Activated naive CD4-positive, alpha-beta T cell (primary cell): ENCODE measurements at places on chromosomes 12 and 14.

- DNase-seq = no peak
Measured at GRCh38 chr12:65911321-65911720, 87.0 kb downstream of the HMGA2 start.

DNA sequence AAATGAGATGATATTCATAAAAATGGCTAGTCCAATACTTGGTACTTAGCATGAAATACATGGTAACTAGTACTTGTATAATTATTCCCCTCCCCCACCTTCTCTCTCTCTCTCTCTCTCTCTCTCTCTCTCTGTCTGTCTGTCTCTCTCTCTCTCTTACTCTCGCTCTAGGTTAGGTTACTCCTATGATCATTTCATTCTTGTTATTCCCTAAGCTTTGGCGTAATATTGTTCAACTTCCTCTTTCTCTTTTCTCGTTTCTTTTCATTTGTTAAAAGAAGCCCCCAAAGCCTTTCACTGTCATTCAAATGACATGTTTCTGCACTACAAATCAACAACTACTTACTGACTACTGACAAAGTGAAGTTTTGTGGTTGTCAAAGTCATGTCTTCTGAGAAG, 89.8 kb downstream of the GRIP1 start:
- no peak for DNase-seq

- DNase-seq = no peak
Measured at GRCh38 chr12:5088586-5089264, 45.0 kb downstream of the KCNA5 start.

- no peak for DNase-seq
Measured at GRCh38 chr12:10623131-10623530, 9.7 kb upstream of the MAGOHB start.

DNA sequence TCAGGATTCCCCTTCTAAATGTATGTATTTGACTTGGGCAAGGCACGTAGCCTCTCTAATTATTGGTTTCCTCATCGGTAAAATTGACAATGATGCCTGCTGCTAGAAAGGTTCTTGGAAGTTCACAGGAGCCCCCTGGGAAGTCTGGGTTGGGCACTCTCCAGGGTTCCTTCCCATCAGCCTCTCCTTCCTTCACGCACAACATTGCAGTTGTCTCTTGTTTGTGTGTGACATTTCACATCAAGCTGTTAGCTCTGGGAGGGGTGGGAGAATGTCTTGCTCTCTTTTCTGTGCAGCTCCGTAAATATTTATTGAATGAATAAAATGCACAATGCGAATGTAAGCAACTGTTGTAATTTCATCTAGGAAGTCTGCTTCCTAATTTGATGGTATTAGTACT, 153.2 kb upstream of the PRICKLE1 start:
- no peak for DNase-seq

GRCh38 chr12:2682296-2683251, 112.2 kb upstream of the FKBP4 start:
- no peak for DNase-seq

GRCh38 chr12:94839347-94839746, 164.2 kb downstream of the NDUFA12 start:
- DNase-seq = no peak

GRCh38 chr12:105946493-105946901, 192.3 kb downstream of the NUAK1 start:
- DNase-seq = no peak

- DNase-seq = no peak
Measured at GRCh38 chr14:96064866-96065265, 25.7 kb downstream of the C14orf132 start.

GRCh38 chr12:109899783-109900751, at the start of gene TCHP:
Gene TCHP, plus strand, starts transcription at chr12:109900274. Its CDS starts 2,753 bp downstream, at chr12:109903027.
- DNase-seq = peak; percentile 44

GRCh38 chr12:23945249-23945648, 4.2 kb downstream of the SOX5 start:
- no peak for DNase-seq

GRCh38 chr12:52073531-52074381, 4.0 kb downstream of the ATG101 start:
- DNase-seq = no peak

DNA sequence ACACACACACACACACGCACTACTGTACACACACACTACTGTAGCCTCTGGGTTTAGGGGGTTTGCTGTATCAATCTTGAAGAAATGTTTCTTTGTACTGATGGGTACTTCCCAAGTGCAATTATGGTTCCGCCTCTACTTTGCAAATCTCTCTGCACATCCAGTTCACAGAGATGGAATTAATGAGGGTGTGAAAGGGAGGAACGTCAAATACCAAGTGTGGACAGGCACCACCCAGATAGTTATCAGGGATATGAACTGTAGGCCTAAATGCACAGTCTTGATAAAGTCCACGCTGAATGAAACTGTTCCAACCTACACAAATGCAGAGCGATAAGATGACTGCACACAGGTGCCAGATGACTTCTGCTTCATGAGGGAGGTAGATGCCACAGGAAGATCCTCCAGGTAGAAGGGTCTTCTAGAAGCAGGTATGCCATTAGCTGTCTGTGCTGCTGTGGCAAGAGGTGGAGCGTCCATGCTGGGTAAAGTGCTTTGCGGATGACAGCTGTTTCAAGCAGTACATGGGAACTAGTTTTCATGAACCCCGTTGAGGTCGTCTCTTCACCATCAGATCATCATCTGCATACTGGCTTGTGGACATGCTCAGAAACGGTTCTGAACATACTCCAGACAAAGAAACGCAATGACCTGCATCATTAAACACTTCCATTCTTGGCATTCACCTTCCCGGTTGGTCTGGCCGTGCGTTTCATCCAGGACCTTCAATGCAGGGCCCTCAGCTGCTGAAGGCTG, 314.3 kb upstream of the RTL1 start:
- no peak for DNase-seq

DNA sequence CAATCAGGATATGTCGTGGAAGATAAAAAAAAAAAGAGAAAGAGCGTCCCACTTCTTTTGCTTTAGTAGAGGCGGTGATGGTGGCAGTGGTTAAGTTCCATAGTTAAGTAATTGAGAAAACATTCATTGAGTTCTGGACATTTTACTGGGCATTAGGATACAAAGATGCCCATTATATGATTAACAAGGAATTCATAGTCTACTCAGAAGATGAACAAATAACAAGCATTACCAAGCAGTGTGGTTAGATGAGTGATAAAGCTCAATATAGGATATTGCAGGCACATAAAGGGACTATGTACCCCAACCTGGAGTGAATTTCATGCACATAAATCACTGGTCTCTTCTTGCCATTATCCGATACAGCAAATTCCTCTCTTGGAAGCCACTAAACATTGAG, 53.7 kb downstream of the ALG10B start:
- DNase-seq = no peak

- DNase-seq = no peak
Measured at GRCh38 chr12:28802706-28803438, 346.2 kb upstream of the FAR2 start.

- no peak for DNase-seq
Measured at GRCh38 chr14:65045709-65046108, 56.6 kb downstream of the MAX start.

GRCh38 chr12:84058136-84058535, 854.5 kb downstream of the SLC6A15 start:
- no peak for DNase-seq

DNA sequence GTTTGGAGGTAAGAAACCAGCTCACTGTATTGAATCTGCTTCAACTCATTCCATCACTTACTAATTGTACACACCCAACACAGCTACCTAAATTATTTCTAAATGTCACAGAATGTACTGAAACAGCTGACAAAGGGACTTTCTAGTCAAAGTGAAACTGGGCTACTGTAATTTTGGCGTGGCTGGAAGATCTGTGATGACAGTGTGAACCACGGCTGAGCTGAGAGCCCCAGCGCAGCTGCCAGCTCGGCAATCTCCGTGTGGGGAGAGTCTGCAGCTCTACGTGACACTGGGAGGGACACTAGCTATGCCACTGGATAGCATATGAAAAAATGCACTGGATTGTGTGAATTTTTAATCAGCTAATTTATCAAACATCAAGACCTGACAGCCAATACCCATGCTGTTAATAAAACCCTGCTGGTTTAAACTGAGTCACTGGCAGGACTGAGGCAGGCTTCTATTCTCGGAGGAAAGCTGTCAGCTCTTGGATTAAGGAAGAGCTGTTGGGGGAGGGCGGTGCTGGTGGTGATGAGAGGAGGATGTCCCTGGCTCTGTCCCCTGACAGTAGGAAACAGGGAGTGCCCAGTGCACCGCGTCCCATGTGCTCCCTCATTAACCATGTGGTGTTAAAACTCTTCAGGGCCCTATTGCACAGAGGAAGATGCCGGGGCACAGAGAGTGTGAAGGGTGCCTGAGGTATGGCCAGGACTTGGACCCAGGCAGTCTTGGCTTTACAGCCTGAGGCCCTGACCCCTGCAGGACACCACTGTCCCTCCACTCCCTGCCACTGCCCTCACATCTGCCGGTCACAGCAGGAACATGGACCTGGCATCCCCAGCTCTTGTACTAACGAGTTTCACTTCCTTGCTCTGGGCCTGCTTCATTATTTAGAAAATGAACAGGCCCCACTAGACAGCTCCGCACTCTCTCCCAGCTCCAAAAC, 13.3 kb downstream of the SLC15A4 start:
- DNase-seq = no peak
